ENCODE measurements at places on chromosomes 2 and 18. TPM values are rescaled to one million over a fixed set of nuclear protein-coding genes. Genes with fewer than 3 reads are reported as not detected.

- no peak for DNase-seq
These were observed 41.9 kb downstream of the ZNF516 start for GRCh38 chr18:76453057-76453561.

- DNase-seq: peak; percentile 54
These were observed 6.5 kb downstream of the ACKR3 start for GRCh38 chr2:236576087-236576486.

GRCh38 chr2:46275995-46276394, 21.2 kb upstream of the EPAS1 start:
- DNase-seq: peak; percentile 88

GRCh38 chr18:12458771-12459170, 51.0 kb downstream of the PRELID3A start:
- peak; percentile 31 for DNase-seq

GRCh38 chr2:5722236-5722635, 30.1 kb downstream of the SOX11 start:
- no peak for DNase-seq

DNA sequence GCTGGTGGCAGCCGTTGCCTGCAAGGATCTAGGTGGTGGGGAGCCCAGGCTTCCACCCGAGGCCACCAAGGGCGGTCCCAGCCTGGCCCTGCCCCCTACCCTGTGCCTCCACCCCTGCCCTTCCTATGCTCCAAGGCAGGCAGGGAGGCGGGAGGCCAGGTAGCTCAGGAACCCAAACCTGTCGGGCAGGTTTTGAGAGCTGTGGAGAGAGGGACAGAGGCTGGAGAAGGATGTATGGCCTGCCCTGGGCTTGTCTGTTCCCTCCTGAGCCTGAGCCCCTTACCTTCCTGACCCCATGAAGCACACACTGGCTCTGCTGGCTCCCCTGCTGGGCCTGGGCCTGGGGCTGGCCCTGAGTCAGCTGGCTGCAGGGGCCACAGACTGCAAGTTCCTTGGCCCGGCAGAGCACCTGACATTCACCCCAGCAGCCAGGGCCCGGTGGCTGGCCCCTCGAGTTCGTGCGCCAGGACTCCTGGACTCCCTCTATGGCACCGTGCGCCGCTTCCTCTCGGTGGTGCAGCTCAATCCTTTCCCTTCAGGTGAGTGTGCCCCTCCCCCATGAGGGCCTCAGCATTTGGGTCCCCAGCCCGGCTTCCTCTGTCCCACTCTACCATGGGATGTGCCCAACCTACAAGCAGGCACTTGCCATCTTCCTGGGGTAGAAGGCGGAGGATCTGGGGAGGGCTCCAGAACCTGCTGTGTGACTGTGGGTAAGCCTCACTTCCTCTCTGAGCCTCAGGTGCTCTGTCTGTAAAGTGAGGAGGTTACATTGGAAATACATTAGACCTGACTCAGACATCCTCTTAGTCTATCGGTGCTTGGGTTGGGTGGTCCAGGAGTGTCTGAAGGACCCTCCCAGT, at the start of gene PROM2:
Gene PROM2 (plus strand): TSS at position 159 of the 860 bp plus-strand sequence. CDS start 137 bp downstream, at position 296.
- no peak for DNase-seq

GRCh38 chr18:26342646-26343045, 116.4 kb downstream of the TAF4B start:
- no peak for DNase-seq

The DES gene
- total RNA-seq: not detected

The AMER3 gene
- total RNA-seq: not detected

The GORASP2 gene
- total RNA-seq: 30.3 TPM

The SPP2 gene
- not detected for total RNA-seq

The UCN gene
- total RNA-seq: 0.37 TPM

The GRB14 gene
- 2.3 TPM for total RNA-seq

The SLC19A3 gene
- not detected for total RNA-seq

The TRAF3IP1 gene
- total RNA-seq: 7.3 TPM

The SULT1C4 gene
- total RNA-seq: 76.7 TPM

The SP9 gene
- not detected for total RNA-seq

Measured in dermis blood vessel endothelial cell (primary cell).